ENCODE measurements at places on chromosomes 1 and 21. TPM values are rescaled to one million over a fixed set of nuclear protein-coding genes. Genes with fewer than 3 reads are reported as not detected.

Gene HHIPL2
- 18.7 TPM for total RNA-seq

Gene LRRC38
- total RNA-seq, result not detected

Gene DCST1
- total RNA-seq, result 0.43 TPM

Gene THBS3
- 58.8 TPM for total RNA-seq

Gene SAMD11
- 2.2 TPM for total RNA-seq

Gene TMPRSS15
- not detected for total RNA-seq

Gene BMP8B
- total RNA-seq, result 2.4 TPM

Gene KRTAP10-8
- not detected for total RNA-seq

- DNase-seq, result no peak
These were observed 60.8 kb upstream of the PGD start for GRCh38 chr1:10338047-10338446.

- DNase-seq, result no peak
These were observed 53.2 kb upstream of the VAMP3 start for GRCh38 chr1:7717748-7718368.

DNA sequence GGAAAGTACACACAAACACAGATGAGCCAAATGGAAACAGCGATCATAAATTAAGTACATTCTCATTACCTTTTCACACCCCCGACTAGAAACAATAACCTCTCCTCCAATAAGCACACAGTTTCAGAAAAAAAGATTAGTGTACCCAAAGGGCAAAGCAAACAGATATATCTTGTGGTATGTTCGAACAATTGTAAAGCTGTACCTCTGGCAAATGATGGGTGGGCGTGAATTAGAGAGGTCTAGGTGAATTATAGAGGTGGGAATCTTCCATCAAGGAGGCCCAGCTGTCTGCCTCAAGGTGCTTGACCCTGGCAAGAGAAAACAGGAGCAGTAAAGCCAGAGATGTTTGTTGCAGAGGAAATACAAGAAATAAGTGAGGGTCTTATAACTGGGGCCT is 715.3 kb upstream of the NEGR1 start:
- no peak for DNase-seq

- no peak for DNase-seq
These were observed 149.7 kb upstream of the JUN start for GRCh38 chr1:58933599-58933926.

- no peak for DNase-seq
These were observed 1191.0 kb upstream of the NCAM2 start for GRCh38 chr21:19807201-19807600.

GRCh38 chr1:110205591-110206155 is 4.4 kb upstream of the KCNC4 start:
- no peak for DNase-seq

DNA sequence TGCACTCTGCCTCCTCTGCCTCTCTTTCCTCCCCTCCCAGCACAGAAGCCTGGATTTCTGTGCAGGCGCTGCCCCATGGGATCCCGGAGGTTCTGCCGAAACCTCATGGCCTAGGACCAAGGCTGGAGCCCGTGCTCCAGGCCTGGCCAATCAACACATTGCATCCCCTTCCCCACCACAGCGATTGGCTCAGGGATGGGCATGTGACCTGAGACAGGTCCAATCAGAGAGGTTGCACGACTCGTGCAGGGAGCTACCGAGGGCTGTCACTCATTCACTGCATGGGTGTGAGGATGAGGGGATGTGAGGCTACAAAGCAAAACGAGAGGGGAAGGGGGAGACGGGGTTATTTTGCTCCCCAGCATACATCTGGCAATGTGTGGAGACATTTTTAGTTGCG is 3.3 kb upstream of the CELA2B start:
- DNase-seq, result no peak

DNA sequence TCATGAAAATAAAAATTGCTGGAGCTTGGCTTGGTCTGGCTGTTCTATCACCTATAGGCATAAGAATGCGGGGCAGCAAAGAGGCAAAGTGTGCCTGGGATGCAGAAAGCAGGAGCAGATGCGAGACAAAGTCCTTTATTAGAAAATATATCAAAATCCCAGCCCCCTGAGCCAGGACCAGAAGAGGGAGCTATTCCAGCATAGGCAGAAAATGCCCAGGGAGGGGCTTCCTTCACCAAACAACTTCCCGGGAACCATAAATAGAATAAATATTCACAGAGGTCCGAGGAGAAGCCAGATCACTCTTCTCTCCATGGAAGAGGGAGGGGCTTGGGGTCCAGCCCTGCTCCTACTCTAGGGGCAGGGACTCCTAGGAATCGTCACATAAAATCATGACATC is 5.0 kb downstream of the PPOX start:
- DNase-seq, result no peak

GRCh38 chr1:61182049-61182448 is 99.7 kb downstream of the NFIA start:
- DNase-seq, result no peak

DNA sequence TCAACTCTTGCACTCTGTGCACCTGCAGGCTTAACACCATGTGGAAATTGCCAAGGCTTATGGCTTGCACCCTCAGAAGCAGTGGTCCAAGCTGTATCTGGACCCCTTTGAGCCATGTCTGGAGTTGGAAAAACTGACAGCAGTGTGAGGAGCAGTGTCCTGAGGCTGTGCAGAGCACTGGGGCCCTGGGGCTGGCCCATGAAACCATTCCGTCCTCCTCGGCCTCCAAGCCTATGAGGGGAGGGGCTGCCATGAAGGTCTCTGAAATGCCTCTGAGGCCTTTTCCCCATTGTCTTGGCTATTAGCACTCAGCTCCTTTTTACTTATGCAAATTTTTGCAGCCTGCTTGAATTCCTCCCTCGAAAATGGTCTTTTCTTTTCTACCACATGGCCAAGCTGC is 126.7 kb downstream of the DISC1 start:
- no peak for DNase-seq

DNA sequence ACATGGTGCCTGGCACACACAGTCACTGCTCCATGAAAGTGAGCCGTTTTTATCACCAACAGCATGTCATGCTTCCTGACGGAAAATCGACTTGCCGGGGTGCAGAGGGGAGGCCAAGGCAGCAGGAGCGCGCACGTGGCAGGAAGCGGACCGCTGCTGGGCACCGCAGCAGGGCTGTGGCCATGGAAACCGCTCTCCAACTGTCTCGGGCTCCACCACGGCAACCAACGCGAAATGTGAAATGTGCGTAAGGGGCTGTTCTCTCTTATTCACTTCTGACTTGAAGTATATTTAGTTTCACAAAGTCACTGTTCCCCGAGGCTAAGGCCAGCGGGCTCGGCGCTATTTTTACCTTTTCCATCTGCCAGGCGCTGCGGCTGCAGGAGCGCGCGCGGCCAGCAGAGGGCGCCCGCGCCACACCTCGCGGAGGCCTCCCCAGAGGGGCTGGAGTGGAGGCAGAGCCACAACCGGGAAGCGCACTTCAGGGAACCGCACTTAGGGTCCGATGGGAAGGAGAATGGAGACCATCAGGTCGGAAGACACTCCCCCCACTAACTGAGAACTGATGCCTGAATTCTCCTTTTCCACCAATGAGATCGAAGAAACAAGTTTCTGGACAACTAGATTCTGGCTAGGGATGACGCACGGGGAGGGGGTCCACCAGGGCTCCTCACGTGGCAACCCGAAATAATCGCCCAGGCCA is 19.7 kb downstream of the RCC2 start:
- DNase-seq, result no peak

- DNase-seq, result peak; percentile 52
These were observed 46.7 kb downstream of the GALNT2 start for GRCh38 chr1:230113593-230114236.

DNA sequence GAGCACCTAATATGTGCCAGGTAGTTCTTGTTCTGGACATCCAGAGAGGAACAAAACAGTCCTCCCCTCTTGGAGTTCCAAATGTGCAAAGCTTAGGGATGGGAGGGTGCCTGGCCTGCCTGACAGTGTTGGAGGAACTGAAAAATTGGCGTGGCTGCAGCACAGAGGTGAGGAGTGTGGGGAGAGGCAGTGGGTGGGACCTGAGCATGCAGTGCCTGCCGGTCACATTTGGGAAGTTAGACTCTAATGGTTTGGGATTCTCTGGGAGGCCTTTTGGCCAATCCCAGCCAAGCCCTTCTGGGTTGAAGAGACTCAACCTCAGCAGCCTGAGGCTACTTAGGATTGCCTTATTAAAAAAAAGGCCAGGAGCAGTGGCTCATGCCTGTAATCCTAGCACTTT is 2.3 kb upstream of the TCEA3 start:
- DNase-seq, result no peak

DNA sequence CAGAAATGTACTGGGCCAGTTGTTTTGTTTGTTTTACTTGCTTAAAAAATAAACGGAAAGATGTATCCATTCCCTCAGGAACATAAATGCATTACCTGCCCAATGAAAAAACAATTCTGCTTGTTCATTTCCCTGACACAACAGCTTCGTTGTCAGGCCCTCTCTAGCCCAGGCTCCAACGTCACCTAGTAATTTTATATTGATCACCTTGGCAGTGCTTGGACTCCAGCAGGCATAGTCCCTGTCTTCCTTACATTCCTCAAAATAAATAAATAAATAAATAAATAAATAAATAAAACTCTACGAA is 1.2 kb downstream of the CEP170 start:
- no peak for DNase-seq

DNA sequence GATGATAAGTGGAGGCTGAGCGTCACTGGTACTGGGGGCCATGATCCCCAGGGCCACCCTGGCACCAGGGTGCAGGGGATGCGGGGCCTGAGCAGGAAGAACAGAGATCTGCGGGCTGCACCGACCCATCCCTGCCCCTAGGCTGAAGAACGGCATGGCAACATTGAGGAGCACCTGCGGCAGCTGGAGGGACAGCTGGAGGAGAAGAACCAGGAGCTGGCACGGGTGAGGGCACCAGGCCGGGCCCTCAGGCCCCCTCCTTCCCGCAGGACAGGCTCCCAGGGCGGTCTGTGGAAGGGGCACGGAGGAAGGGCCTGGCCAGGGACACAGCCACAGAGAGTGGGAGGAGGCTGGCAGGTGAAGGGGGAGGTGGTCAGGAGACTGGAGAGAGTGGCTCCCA is 21.8 kb downstream of the PPFIA4 start:
- no peak for DNase-seq

GRCh38 chr1:8137481-8138244 is 111.6 kb upstream of the ERRFI1 start:
- DNase-seq, result peak; percentile 55

GRCh38 chr1:26287033-26287711 is 7.3 kb downstream of the SH3BGRL3 start:
- DNase-seq, result no peak

- no peak for DNase-seq
These were observed 38.4 kb upstream of the AGL start for GRCh38 chr1:99811747-99812146.

DNA sequence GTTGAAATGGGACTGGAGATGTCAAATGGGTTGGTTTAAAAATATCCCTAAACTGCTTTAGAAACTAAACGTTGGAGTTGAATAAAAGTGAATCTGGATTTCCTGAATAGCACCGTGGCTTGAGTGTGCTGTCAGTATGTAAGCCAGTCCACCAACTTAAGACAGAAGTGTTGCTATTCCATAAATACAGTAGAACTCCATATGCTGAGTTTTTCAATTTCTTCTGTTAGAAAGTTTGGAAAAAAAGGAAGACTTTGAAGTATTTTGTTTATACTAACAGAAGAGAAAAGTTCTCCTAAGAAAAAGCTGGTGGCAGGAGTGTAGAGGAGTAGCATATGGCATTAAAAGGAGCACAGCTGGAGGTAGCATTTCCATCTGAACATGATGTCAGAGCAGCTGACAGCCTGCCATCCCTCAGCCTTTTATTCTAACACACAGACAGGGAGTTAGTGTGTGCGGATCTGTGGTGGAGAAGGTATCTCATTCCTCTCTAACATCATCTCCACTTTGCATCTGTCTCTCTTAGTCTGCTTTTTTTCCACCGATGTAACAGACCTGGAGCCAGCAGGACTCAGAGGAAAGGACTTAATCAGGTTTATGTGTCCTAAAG is at the start of gene ZBTB18:
ZBTB18 (plus strand) TSS at position 449 of the 610 bp plus-strand sequence; CDS start at position 598, 149 bp downstream.
- no peak for DNase-seq

GRCh38 chr1:112368198-112368597 is 27.8 kb upstream of the CTTNBP2NL start:
- no peak for DNase-seq

DNA sequence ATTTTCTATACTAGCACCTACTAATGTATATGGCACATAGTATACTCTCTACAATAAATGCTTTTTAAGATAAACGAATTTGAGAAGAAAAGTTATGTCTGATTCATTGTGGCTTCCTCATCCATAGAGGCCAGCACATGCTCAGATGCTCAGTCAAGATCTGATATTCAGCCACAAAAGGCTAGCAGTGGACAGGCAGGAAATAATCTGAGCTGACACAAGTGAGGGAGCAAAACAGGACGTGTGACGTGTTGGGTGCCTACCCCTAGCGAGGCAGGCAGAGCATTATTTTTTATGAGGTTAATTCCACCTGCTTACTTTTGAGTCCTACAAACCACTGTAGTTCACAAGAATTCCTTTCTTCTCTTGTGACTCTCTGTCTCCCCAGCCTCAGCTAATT is 550.9 kb downstream of the SMYD3 start:
- DNase-seq, result no peak

- DNase-seq, result no peak
These were observed 160.3 kb downstream of the TPR start for GRCh38 chr1:186214791-186215190.
